CD4-positive, alpha-beta T cell treated with Interleukin-10 for 1 hour (primary cell): ENCODE measurements at places on chromosomes 16 and 17.

DNA sequence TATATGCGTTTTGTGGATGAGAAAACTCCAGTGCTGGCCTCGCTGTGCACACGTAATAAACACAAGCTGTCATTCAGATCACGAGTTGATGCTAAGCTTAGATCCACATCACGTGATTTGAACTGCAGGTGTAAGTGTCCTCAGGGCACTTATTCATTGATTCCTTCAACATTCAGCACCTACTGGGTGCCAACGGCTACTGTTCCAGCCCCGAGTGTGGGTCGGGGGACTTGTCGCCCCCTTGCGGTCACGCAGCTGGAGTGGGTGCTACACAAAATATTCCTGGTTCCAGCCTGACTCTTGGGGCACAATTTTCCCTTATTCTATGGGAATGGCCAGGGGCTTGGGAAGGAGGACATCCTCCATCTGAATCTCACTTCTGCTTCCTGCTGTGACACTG, 29.9 kb upstream of the GINS2 start:
- DNase-seq: no peak

DNA sequence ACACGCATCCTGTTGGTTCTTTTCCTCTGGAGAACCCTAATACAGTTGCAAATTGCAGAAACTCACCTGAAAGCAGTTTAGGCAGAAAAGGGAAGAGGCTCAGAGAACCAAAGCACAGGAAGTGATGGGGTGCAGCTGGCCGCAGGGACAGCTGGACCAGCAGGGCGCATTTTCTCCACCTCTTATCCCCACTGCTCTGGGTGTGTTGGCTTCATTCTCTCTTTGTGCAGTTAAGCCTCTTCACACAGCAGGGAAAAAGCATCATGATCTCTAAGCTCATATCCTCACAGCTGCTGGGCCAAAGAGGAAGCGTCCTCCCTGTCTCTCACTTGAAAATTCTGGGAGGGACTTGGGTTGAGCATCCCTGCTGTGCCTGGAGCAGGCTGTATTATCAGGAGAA, 20.0 kb upstream of the LRRC75A start:
- DNase-seq: no peak

DNA sequence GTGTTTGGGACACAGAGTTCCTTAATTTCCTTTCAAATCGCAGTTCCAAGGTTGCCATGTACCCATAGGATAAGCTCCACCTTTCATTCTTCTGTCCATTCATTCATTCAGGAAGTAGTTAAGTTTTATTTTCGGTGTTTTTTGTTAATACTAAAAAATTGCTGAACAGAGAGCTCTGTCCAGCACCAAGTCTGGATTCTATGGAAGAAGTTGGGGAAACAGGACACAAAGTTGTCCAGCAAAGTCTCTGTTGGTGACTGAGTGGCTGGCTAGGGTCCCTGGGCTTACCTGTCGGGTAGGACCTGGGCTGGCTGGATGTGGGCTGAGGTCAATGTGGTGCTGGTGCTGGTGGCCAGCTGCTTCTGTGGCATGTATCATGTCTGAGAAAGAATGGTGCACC, 17.6 kb upstream of the CCL2 start:
- no peak for DNase-seq

DNA sequence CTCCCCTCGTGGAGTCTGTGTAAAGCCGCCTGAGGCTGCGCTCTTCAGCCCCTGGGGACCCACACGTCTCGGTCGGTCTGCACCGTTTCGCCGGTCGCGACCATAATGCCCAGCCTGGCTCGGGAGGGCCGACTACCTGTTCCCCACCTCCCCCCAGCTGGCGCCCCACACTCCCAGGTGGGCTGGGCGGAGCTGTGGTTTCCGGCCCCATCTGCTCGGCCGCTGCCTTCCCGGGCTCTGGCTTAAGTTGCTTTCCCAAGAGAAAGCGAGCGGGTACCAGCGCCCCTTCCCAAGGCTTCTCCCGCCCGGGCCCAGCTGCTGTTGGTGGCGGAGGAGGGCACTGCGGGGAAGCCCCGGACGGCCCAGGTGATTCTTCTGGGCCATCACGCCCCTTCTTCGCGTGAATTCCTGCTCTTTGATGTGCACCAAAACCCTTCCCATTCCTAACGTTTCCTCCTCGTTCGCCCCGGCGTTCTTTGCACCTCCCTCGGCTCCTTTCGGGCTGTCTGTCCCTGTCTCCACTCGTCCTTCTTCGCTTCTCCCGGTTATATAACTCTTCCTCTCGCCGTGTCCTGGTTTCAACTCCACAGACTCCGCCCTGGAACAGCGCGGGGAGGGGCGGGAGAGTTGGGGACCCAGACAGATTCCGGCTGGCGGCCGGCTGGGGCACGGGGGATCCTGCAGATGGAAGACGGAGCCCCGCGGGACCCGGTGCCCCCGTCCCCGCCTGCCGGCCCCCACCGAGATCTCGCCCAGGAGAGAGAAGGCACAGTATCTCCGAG, 2.0 kb downstream of the KDM6B start:
- no peak for DNase-seq

- no peak for DNase-seq
Measured at GRCh38 chr17:19019041-19019941, 14.7 kb upstream of the FAM83G start.

- DNase-seq: no peak
Measured at GRCh38 chr16:17944345-17944744, 392.2 kb downstream of the NPIPA8 start.

GRCh38 chr17:61410141-61411010, 10.7 kb downstream of the TBX2 start:
- DNase-seq: peak; percentile 80

- DNase-seq: no peak
Measured at GRCh38 chr16:72552654-72553053, 380.7 kb upstream of the PMFBP1 start.

GRCh38 chr17:39194089-39194984, 3.1 kb downstream of the CACNB1 start:
- DNase-seq: no peak

DNA sequence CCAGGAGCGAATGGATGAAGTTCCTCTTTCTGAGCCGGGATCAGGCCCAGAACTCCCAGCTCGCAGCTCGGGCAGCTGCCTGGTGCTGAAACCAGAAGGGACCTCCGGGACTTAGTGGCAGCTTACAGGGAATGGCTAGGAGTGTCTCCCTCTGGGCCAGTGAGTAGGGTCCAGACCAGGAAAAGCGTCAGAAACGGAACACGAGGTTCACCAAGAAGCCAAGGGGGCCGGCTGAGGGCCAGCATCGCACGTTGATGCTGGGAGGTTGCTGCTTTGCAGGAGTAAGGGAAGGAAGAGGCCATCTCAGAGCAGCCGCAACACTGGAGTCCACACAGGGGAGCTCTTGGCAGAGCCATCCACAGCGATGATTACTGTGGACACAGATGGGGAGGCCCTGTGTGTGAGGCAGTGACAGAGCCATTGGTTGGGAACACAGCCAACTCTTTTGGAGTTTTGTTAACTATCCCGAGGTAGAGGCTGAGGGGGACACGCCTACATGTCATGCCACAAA, 74.0 kb upstream of the CREBBP start:
- no peak for DNase-seq

- peak; percentile 8 for DNase-seq
Measured at GRCh38 chr16:19696961-19697360, 21.1 kb downstream of the KNOP1 start.

GRCh38 chr17:21095735-21096134, 31.0 kb upstream of the DHRS7B start:
- no peak for DNase-seq

DNA sequence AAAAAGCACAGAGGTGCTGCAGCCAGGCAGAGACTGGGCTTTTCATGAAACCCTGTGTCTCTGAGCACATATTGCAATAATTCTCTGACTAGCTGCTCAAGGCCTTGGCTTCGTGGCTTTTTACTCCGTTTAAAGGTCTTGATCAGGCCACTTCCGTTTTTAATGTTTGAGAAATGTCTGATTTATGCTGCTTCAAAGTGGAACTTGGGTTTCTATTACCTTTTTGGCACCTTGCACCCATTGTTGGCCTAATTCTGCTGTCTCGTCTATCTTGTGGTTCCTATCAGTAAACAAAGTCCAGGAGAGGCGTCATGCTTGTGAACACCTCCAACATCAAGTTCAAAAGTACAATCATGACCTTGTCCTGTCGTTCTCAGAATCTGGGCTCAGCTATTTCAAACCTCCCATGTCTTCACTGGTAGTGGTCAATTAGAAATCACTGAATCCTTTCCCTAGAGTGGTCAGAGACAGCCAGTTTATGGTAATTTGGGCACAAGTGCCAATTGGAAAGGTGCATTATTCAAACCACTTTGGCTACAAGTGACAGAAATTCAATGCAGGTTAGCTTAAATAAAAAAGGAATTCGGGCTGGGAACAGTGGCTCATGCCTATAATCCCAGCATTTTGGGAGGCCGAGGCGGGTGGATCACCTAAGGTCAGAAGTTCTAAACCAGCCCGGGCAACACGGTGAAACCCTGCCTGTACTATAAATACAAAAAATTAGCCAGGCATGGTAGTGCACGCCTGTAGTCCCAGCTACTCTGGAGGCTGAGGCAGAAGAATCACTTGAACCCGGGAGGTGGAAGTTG, 33.3 kb upstream of the METTL9 start:
- DNase-seq: no peak

DNA sequence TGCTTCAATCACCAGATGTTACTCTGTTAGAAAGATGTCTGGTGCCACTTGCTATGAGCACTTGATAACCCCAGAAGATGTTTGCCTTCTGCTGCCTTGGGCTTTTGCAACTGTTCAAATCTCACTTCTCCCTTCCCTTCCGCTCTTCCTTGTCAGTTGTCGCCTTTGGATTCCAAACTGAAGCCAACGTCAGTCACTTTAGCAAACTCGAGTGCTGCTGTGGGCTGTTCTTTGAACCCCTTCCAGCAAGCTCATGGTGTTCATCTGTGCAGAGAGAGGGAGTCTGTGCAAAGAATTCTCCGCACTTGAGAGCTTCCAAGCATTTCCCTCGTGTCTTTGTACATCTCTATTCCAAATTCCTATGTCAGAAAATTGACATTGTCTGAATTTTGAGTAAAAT, 879.4 kb downstream of the CDH11 start:
- DNase-seq: no peak

GRCh38 chr17:144936-145670, 7.7 kb downstream of the SCGB1C2 start:
- no peak for DNase-seq

- no peak for DNase-seq
Measured at GRCh38 chr16:19860166-19861041, 24.2 kb downstream of the GPRC5B start.
